NCI-H2171 (cell line): ENCODE measurements at places on chromosomes 2 and 18.

GRCh38 chr2:233252227-233252626, 754 bp downstream of the ATG16L1 start:
- DNase-seq, result no peak

- DNase-seq, result no peak
Measured at GRCh38 chr2:230849633-230850357, 14.9 kb upstream of the ITM2C start.

GRCh38 chr2:200695601-200696000, 109.8 kb downstream of the AOX1 start:
- no peak for DNase-seq

- DNase-seq, result no peak
Measured at GRCh38 chr2:235630718-235631296, 137.0 kb downstream of the AGAP1 start.

GRCh38 chr2:191311-192190, 72.3 kb downstream of the SH3YL1 start:
- DNase-seq, result no peak

DNA sequence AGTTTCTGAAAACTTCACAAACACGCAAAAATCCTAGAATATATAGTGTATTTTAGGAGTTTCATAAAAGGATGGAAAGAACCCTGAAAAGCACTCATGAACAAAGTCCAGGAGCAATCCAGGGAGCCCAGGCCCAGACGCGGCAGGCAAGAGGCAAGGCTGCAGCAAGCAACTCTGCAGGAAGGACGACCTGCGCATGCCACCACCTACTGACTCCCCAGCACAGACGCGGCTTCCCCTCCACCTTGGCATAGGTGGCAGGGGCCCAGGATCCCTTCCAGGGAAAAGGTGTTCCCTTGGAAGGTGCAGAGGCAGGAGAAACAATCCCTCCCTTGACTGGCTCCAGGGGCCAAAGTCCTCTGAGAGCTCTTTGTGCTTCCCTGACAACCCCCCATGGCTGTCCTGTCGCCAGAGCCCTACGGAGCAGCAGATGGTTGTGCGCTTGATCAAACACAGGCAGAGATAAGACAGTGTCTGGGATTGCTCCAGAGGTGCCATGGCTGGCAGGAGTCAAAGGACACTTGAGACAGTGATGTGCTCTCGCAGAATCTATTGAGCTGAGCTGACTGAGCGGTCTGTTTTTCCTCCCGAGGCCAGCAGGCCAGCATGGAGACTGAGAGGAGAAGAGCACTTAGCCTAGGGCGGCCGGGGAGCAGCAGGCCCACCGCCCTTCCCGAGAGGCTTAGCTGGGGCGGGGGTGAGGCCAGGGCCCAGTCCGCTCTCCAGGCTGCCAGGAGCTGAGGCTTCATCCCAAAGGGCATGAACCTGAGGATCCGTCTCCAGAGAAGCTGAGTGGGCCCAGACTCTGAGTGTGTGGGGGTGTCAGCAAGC, 10.8 kb upstream of the AMER3 start:
- DNase-seq, result peak; percentile 69

- DNase-seq, result no peak
Measured at GRCh38 chr2:11775384-11775783, 29.0 kb downstream of the LPIN1 start.

GRCh38 chr18:13173578-13174145, 44.9 kb upstream of the LDLRAD4 start:
- DNase-seq, result no peak

DNA sequence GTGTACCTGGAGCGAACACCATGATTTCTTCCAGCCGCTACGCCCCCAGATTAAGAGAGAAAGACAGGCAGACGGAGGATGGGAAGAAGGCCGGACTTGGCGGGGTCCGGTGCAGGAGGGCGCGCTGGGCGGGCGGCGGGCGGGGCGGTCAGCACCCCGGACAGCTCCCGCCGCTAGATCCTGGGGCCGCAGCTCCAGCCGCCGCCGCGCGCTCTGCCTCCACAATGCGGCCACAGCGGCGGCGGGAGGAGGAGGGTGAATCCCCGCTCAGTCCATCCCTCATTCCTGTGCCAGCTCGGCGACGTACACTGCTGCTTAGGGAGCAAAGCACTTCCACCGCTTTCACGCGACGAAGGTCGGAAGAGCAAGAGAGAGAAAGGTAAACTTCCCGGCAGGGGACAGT, at the start of gene AKAIN1:
TSS of gene AKAIN1 (minus strand) at position 226 of the 403 bp plus-strand sequence. CDS start at position 22, 204 bp downstream.
- no peak for DNase-seq

- DNase-seq, result no peak
Measured at GRCh38 chr18:37176621-37176934, 347.7 kb downstream of the KIAA1328 start.

DNA sequence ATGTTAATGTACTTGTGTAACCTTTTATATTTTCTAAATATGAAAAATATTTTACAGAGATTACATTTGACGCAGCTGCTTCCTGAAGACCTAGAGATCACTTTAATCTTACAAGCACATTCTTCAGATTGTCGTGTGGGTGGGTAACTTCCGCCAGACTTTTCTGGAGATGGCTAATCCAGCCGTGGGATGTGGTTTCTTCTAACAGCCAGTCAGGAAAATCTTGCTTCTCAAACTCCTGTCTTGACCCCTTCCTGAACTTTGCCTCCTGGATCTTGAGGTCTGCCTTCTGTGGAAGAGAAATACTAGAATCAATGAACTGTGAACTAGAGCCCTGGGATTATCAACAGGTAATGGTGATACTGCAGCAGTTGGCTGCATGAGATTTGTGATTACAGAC, 401.6 kb upstream of the TNP1 start:
- no peak for DNase-seq

- DNase-seq, result no peak
Measured at GRCh38 chr2:29014811-29015421, 33.8 kb downstream of the TOGARAM2 start.

GRCh38 chr18:34872066-34872465, 162.0 kb downstream of the DTNA start:
- DNase-seq, result no peak

- peak; percentile 13 for DNase-seq
Measured at GRCh38 chr2:190088917-190089316, 26.4 kb upstream of the MSTN start.

DNA sequence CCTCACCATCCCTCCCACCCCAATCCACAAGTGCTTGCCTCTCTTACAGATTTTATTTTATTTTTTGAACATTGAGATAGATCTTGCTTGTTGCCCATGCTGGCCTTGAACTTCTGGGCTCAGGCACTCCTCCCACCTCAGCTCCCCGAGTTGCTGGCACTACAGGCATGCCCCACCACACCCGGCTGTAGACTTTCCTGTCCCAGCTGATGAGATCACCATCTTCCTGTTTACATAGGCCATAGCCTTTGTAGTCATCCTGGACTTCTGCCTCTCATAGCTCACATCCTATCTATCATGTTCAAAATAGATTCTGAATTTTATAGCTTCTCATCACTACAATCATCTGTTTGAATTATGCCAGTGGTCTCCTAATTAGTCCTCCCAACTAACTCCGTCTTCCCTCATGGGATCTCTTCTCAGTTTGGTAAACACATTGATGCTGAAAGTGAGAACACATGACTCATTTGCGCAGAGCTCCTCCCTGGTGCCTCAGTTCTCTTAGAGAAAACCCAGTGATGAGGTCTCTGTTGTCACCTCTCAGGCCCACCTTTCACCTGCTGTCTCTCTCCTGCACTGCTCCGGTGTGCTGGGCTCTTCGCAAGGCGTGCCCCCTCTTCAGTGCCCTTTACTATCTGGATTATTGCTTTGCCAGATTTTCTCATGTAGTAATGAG, 243.0 kb downstream of the ZNF407 start:
- no peak for DNase-seq

DNA sequence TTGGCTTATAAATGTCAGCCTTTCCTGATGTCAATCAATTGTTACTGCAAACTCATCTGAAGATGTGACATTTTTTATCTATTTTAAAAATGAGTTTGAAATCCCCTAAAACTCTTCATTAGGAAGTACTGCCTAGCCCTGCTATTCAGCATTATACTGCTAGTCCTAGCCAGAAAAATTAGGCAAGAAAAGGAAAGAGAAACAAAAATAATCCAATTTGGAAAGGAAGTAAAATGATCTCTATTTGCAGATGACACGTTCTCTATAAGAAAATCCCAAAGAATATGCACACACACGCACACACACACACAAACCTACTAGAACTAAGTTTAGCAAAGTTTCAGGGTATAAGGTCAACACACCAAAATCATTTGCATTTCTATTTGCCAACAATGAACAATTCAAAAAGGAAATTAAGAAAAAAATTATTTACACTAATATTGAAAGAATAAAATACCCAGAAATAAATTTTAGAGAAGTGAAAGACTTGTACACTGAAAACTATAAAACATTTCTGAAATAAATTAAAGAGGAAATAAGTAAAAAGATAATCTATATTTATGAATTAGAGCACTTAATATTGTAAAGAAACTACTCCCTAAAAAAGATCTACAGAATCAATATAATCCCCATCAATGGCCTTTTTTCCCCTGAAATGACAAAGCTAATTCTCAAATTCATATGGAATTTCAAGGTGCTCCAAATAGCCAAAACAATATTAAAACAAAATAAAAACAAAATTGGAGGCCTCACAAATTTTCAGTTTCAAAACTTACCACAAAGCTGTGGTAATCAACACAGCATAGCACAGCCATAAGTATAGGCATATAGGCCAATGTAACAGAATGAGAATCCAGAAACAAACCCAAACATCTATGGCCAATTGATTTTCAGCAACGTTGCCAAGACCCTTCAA, 433.7 kb upstream of the TRIB2 start:
- DNase-seq, result no peak

- peak; percentile 67 for DNase-seq
Measured at GRCh38 chr2:201231781-201232466, 28.4 kb upstream of the CASP8 start.

- no peak for DNase-seq
Measured at GRCh38 chr2:134479696-134480330, 225.9 kb downstream of the MGAT5 start.

GRCh38 chr2:39737661-39738060, 41.4 kb downstream of the THUMPD2 start:
- DNase-seq, result no peak

DNA sequence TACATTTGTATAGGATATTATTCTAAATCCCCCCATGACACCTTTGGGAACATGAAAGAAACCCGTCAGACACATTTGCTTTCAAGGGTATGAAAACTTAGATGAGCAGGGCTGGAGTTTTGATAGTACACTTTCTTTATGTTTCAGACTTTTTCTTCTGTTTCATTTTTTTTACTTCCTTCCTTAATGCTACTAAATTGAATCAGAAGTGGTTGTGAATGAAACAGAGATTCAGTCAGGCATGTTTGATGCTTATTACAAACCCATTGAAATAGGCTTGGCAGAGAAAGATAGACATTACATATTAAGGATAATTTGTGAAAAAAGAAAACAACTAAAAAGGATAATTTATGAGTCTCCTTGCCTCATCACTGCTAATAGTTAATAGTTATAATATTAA, 26.8 kb downstream of the SLC30A6 start:
- no peak for DNase-seq
